ENCODE measurements at places on chromosomes 4 and X.

DNA sequence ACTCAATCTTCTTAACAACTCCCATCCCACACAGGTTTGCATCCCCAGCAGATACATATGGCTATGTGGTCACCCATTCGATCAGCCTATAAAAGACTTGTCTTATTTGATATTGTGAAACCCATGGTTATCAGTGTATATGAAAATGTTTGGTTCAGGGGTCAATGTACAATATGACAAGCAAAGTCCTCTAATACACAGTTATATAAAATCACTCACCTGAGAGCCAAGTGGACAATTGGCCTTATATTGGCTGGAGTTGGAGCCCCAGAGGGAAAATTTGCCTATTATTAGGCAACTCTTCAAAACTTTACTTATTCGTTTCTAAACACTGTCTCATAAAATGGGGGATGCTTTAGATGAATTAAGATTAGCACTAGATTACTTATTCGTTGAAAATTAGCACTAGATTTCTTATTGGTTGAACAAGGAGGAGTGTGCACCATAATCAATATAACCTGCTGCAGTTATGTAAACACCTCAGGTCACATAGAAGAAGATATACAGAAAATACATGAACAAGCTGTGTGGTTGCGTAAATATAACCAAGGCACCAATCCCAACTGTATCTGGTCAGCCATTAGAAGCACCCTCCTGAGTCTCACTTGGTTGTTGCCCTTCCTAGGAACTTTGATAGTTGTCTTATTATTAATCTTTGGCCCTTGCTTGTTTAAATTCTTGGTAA, 10.7 kb upstream of the ADH4 start:
- no peaks in the 10 kb centered on the region for H3K4me1 ChIP-seq
- H3K27me3 ChIP-seq: no peaks in the 10 kb centered on the region
- peaks cover 8% of the 10 kb centered on the region for H3K36me3 ChIP-seq

DNA sequence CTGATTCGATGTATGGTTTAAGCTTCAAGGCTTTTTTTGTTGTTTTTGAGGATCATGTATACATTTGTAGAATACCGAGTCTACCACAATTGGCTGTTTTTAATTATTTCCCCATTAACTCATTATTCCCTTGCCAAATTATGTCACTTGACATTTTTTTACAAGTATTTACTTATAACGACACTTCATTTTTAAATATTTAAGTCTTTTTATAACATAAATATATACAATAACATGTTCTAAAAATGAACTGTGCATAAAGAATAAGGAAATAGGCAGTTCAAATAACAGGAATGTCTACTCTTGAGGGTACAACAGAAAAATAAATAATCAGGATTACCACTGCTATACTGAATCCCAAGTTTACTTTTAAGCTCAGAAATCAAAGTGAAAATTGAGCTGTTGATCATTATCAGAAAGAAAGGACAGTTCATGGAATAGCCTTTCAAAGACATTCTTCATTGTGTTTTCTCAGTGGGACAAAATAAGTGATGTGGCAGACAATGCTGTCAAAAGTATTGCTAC, 627.5 kb downstream of the PCDH19 start:
- no peak for DNase-seq
- H3K27me3 ChIP-seq: no peaks in the 10 kb centered on the region
- H3K4me1 ChIP-seq: no peaks in the 10 kb centered on the region
- H3K27ac ChIP-seq: no peak overlapping the region

- DNase-seq: no peak
- H3K4me3 ChIP-seq: no peak overlapping the region
- H3K4me1 ChIP-seq: no peaks in the 10 kb centered on the region
- H3K27ac ChIP-seq: no peak overlapping the region
- H3K36me3 ChIP-seq: no peaks in the 10 kb centered on the region
These were observed 370.0 kb downstream of the GPAT3 start for GRCh38 chr4:83905952-83906351.

DNA sequence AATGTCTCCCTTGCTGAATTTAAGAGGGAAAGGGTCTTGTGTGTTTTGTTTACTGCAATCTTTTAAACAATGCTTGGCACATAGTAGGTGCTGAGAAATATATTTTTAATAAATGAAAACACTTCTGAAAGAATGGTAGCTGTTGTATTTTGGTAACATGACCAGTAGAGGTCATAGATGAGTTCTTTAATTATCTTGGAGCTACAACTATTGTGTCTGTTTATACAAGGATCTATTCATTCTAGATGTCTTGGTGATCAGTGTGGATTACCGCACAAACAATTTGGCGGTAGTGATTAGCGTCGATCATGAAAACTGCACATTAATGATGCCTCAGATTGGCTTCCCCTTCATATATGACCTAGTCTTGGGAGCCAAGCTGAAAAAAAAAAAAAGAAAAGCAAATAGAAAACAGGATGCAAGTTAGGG, 21.4 kb upstream of the SCRG1 start:
- peaks cover 4% of the 10 kb centered on the region for H3K27me3 ChIP-seq
- H3K4me3 ChIP-seq: peak overlapping the region; percentile 18
- H3K4me1 ChIP-seq: peaks cover 8% of the 10 kb centered on the region
- no peak overlapping the region for H3K27ac ChIP-seq
- no peaks in the 10 kb centered on the region for H3K36me3 ChIP-seq

DNA sequence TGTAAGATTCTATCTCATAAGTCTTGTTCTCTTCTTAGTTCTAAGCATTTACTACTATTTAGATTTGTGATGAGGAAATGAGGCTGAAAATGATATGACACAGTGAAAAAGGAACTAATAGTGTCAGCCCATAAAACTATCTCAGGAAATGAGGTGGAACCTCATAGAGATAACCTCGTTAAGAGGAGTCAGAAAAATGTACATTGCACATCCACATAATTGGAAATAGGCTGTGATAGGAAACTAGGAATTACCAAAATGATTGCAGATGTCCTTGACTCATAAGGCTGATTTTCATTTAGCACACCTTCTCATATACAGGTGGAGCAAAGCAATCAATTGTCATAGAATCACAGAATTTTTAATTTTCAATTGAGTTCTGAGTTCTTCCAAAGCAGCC, 26.8 kb downstream of the ANXA10 start:
- no peaks in the 10 kb centered on the region for H3K4me1 ChIP-seq
- no peak overlapping the region for H3K27ac ChIP-seq
- no peak overlapping the region for H3K4me3 ChIP-seq
- no peaks in the 10 kb centered on the region for H3K36me3 ChIP-seq

DNA sequence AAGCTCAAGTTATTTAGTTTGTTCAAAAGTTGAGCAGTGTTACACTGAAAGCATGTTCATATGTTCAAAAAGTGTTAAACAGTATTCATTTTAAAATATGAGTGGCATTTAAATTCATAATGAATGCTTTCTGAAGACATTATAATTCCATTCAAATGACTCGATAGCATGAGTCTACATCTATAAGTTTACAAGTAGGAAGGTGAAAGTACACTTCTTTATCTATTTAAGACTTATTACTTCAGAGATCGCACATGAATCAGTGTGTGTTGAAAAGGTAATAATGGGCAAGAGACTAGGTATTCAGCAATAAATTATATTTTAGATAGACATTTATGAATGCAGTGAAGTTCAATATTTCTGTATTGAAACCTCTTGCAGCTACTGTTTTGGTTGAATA, 456.1 kb downstream of the GRXCR1 start:
- no peak overlapping the region for H3K27ac ChIP-seq
- no peaks in the 10 kb centered on the region for H3K27me3 ChIP-seq
- H3K4me3 ChIP-seq: no peak overlapping the region
- H3K36me3 ChIP-seq: no peaks in the 10 kb centered on the region

GRCh38 chr4:153227469-153228075, 23.3 kb downstream of the TRIM2 start:
- H3K4me1 ChIP-seq: peaks cover 57% of the 10 kb centered on the region
- H3K27me3 ChIP-seq: no peaks in the 10 kb centered on the region
- H3K27ac ChIP-seq: no peak overlapping the region
- H3K36me3 ChIP-seq: peaks cover 14% of the 10 kb centered on the region
- no peak overlapping the region for H3K4me3 ChIP-seq

DNA sequence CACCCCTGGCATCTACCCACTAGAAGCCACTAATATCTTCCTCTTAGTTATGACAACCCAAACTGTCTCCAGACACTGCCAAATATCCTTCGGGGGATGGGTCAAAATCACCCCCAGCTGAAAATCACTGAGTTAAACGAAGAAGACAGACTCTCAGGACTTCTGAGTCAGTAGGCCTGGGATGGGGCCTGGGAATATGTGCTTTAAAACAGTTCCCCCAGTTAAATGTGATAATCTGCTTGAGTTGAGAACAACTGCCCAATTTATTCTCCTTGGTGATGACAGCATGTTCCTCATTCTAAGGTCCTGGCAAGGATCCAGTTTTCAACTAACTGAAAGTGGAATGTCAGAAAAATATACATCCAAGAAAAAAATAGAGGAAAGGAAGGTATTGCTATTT, 52.4 kb downstream of the CBLL2 start:
- peak overlapping the region; percentile 31 for H3K27ac ChIP-seq
- H3K4me1 ChIP-seq: peaks cover 6% of the 10 kb centered on the region
- no peak overlapping the region for H3K4me3 ChIP-seq
- DNase-seq: no peak
- H3K36me3 ChIP-seq: no peaks in the 10 kb centered on the region

GRCh38 chrX:2596045-2596444, 95.0 kb upstream of the CD99 start:
- no peaks in the 10 kb centered on the region for H3K27me3 ChIP-seq
- peaks cover 14% of the 10 kb centered on the region for H3K4me1 ChIP-seq
- no peak for DNase-seq
- H3K27ac ChIP-seq: no peak overlapping the region

- H3K4me1 ChIP-seq: peaks cover 4% of the 10 kb centered on the region
- no peaks in the 10 kb centered on the region for H3K27me3 ChIP-seq
- H3K36me3 ChIP-seq: peaks cover 2% of the 10 kb centered on the region
- DNase-seq: no peak
- H3K4me3 ChIP-seq: no peak overlapping the region
These were observed 88.4 kb upstream of the SLC7A11 start for GRCh38 chr4:138330531-138330930.

DNA sequence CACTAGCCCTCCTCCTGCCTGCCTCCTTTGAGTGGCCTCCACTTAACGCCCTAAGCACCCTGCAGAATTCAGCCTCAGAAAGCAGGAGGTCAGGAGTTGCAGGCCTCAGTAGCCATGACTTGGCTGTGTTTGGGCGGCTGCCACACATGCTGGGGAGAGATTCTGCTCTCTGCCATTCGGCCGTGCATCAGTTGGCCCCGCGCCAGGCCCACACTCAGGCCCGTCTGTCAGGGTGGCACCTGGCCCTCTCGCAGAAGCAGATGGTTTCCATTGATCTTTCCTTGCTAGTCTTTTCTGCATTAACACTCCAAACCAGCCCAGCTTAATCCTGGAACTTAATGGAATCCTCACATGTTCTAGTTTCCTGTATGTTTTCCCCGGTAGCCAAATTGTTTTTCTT, 30.7 kb upstream of the ATP6AP2 start:
- no peak overlapping the region for H3K27ac ChIP-seq
- H3K27me3 ChIP-seq: no peaks in the 10 kb centered on the region
- H3K36me3 ChIP-seq: no peaks in the 10 kb centered on the region
- H3K4me1 ChIP-seq: peaks cover 8% of the 10 kb centered on the region
- no peak for DNase-seq
- H3K4me3 ChIP-seq: no peak overlapping the region

DNA sequence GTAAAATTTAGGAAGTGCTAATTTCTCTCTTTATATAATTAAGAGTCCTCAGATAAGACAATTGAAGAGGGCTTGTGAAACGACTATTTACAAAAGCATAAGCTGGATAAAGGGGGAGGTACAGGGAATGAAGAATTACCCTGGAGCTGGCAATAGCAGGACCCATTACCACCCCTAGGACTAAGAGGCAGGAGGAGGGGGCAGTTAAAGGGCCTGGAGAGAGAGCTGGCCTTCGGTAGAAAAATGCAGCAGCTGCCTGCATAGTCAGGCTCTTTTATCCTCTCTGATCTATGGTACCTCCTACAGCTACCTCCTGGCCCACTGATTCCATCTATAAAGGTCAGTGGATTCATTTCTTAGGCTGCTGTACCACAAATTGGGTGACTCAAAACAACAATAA, 57.7 kb upstream of the TRPC3 start:
- H3K36me3 ChIP-seq: no peaks in the 10 kb centered on the region
- H3K27ac ChIP-seq: no peak overlapping the region
- peaks cover 36% of the 10 kb centered on the region for H3K27me3 ChIP-seq
- DNase-seq: no peak
- no peaks in the 10 kb centered on the region for H3K4me1 ChIP-seq
- H3K4me3 ChIP-seq: no peak overlapping the region

GRCh38 chrX:73812256-73812655, 249.3 kb downstream of the CHIC1 start:
- H3K4me3 ChIP-seq: no peak overlapping the region
- no peaks in the 10 kb centered on the region for H3K27me3 ChIP-seq
- no peaks in the 10 kb centered on the region for H3K4me1 ChIP-seq

DNA sequence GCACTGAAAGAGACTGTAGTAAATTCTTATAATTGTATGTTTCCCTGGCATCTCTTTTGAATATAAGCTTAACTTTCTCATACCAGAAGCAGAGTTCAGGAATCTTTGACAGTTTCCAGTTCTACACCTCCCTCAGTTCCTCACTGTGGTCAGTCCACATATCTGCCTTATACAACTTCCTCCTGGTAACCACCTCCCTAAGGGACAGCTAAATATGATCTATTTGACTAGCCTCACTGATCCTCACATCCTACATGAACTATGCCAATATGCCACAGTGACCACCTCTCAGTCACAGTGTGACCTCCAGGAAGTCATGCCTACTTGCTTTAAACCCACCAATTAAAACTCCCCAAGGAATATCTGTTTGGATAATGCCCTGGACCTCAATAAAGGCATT, 51.6 kb upstream of the HDAC8 start:
- DNase-seq: no peak
- no peaks in the 10 kb centered on the region for H3K27me3 ChIP-seq
- H3K27ac ChIP-seq: no peak overlapping the region
- peaks cover 13% of the 10 kb centered on the region for H3K36me3 ChIP-seq
- H3K4me1 ChIP-seq: no peaks in the 10 kb centered on the region
